Activated CD4-positive, alpha-beta T cell treated with anti-CD3 and anti-CD28 coated beads for 4 hours (primary cell): ENCODE measurements at places on chromosomes 4 and X.
A peak's percentile ranks its signal among the peaks of the same experiment; 100 is the strongest.

DNA sequence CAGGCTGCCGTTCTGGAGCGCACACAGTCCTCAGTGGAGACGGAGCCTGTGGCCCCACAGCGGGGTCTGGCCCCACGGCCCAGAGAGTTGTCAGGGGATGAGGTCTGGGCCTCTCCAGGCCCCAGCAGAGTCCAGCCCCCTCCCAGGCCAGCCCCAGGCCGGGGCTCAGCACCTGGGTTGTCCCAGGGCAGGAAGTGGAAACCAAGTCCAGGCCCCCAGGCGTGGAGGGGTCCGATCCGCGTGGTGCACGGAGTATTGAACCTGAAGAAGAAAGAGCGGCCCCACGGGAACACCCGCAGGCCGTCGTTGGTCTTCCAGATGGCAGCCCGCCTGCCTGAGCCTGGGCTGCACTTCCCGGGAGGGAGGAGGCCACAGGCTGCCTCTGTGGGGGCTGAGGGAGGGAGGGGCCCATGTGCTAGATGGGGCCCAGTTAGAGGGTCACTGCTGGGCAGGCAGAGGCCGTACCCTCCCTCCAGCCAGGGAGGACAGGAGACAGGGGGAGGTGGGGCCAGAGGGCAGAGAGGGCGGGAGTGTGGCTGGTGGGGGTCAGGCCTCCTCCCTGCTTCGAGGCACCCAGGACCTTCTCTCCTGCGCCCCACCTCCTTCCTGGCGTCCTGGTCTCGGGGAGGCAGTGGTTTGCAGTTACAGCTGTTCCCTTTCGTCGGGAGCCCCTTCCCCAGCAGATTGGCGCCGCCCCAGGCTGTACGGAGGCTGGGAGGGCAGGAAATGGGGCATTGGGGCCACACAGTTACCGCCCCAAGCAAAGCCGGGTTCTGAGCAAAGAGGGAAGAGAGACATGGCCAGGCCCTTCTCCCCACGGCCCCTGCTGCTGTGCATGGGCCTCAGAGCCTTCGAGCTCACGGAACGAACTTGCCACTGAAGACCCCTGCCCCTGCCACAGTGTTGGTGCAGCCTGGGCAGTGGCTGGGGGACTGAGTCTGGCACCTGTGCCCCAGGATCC lies 8.1 kb downstream of the HGFAC start:
- no peak for DNase-seq

DNA sequence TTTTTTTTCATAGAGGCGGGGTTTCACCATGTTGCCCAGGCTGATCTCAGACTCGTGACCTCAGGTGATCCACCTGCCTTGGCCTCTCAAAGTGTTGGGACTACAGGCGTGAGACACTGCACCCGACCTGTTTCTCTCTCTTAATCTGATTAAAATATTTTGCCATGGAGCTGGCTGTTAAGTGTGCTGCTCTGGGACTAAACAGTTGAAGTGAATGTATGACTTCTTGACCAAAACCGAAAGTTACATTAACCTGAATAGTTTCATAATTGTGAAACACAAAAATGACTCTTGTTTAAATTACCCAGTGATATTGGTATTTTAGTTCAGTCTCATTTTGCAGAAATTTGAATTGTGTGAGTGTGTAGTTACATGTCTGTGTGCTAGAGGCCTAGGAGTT lies 2548.6 kb downstream of the PCDH7 start:
- no peak for DNase-seq

DNA sequence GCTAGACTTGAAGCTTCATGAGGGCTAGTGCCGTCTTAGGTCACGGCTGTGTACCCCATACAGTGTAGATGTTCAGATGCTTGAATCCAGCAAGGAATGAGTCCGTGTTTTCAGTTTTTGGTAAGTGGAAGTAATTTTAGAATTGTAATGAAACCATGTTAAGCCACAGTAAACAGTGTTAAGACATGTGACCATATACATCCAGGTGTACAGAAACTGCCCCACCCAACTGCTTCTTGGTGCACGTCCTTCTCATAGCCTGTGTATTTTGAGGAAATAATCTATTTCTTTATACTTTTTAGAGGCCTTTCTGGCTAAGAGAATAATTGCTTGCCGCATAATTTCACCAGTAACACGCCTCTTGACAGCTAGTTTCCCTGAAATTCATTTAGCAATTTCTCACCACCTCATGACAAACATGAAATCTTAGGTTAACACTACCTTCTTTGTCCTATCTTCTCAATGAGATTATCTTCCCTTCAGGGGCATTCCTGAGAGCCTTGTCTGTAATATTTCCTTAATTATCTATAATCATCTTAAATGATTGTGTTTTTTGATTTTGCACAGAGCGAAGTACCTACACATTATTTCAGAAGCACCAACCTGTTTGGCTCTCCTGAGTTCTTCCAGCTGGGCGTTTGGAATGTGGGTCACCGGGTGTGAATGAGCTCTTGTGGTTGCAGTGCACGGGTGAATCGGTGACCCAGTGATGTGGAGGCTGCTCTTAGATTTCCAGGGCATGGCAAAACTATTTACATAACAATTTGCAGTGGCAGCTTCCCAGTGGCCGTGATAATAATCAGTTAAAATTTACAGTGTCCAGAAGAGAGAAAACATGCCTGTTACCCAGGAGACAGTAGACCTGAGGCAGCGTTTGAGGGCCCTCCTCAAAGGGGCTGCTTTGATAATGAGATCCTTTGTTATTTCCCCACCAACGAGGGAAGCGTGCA lies 50.2 kb upstream of the TADA2B start:
- no peak for DNase-seq

DNA sequence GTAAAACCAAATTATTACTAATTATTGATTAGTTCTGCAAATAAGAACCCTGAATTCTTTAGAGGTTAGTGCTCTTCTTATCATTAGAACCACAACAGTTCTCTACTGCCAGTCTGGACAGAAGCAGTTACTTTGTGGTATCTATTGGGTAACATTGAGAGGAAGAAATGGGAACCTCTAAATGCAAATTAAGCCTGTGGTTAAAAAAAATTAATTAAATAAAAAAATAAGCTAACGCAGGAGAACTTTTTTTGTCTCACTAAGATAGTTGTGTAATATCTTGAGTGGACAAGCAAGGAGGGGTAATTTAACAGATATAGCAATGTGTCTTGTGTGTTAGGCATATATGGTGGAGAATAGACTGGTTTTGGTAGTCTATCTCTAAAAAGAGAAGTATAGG lies 32.9 kb upstream of the TET2 start:
- no peak for DNase-seq

DNA sequence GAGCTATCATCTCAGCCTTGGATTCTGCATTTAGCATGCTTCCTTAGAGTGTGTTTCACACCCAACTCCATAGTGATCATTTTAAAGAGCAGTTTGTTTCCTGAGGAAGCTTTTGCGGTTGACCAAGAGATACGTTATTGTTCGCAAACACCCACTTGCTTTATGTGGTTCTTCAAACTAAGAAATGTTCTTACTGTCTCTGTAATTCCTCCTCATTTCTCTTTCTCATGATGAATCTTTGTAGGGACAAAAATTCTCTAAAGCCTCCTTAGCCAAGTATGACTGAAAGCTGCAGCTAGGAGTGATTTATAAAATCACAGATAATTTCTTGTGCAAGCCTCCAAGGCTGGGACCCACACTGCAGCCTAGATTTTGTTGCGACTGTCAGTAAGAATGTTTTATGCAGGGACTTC lies 10.0 kb downstream of the TNIP3 start:
- DNase-seq: peak; percentile 9

DNA sequence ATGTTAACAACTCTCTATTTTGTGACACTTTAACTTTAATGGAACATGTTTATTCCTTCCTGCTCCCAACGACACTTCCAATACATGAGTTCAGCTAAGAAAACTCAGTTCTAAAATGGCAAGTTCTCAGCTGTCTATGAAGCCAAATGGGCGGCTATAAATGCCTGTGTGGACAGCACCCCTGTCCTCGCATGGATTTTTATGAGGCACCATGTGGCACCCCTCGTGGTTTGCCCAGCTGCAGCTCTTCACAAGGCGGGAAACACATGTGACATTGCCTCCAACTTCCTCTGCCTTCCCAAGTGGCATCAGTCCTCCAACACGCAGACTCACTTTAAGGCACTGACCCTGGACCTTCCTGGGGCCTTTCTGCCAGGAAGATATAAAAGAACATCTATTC lies 48.0 kb downstream of the SH3RF1 start:
- DNase-seq: no peak

GRCh38 chr4:70704215-70704930 lies 16.0 kb downstream of the UTP3 start:
- peak; percentile 57 for DNase-seq

DNA sequence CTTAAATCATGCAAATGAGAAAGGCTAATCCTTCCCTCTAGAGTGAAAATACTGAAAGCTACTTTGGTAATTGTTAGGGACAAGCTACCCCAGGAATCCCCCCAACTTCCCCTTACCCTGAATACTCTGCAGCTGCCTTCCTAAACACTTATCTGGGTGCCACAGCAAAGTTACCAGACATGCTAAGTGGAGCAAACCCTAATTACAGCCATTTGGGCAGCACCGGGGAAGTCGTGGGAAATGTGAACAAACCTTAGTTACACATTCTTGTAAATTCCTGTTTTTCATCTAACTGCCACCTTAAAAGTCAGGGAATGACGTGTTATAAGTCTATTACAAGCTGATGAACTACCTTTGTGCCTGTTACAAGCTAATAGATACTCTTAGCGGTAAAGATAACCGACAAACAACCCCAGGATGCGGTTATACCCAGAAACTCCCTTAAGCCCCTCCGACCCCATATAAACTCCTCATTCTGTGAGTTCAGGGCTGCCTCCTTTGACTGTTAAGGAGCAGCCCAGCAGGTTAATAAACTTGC lies 66.0 kb upstream of the PLAC8 start:
- DNase-seq: no peak

- peak; percentile 36 for DNase-seq
These were observed 37.3 kb downstream of the ACOX3 start for GRCh38 chr4:8403173-8403753.

DNA sequence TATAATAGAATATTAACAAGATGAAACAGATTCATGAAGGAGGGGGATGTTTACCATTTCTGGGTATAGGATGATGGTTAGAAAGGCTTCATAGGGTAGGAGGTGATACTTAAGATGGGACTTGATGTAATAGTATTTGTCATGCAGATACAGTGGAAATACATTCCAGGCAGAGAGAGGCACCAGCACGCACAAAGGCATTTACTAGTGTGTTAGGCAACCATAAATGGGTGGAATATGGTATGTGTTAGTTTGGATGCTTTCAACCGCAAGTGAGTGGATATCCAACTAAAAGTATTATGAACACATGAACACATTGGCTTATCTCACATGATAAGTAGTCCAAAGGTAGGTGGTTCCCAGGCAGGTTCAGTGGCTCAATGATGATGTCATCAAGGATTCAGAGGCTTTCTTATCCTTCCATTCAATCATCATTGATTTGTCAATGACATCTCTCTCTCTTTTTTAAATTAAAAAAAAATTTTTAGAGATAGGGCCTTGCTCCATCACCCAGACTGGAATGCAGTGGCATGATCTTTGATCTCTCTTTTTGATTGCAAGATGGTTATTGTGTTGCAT lies 12.7 kb upstream of the STARD8 start:
- no peak for DNase-seq

GRCh38 chrX:9114245-9114644 lies 80.3 kb upstream of the FAM9B start:
- DNase-seq: no peak

GRCh38 chr4:183017962-183018361 lies 81.1 kb upstream of the WWC2 start:
- DNase-seq: no peak

DNA sequence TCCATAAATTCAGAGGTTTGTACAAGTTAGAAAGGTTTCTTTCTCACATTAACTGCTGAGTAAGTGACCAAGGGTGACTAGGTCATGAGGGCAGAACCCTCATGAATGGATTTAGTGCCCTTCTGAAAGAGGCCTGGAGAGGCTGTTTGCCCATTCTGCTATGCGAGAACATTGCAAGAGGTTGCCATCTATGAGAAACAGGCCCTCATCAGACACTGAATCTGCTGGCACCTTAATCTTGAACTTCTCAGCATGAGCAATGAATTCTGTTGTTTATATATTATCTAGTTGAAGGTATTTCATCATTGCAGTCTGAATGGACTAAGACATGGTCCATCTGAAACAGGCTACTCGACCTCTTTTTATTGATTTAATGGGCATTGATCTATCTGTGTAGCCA lies 96.2 kb upstream of the GPRIN3 start:
- DNase-seq: no peak

GRCh38 chrX:23952984-23953907 lies 45.4 kb downstream of the CXorf58 start:
- peak; percentile 32 for DNase-seq

- no peak for DNase-seq
These were observed at the start of gene ZNF732 for GRCh38 chr4:304969-305680. ZNF732 (minus strand) TSS chr4:305474; CDS start chr4:305310, 164 bp downstream.
